Stimulated activated CD4-positive, alpha-beta T cell treated with anti-CD3 and anti-CD28 coated beads, Interleukin-4, amount 100 ng/mL, for 48 hours (primary cell): ENCODE measurements at places on chromosomes 11 and 22.

DNA sequence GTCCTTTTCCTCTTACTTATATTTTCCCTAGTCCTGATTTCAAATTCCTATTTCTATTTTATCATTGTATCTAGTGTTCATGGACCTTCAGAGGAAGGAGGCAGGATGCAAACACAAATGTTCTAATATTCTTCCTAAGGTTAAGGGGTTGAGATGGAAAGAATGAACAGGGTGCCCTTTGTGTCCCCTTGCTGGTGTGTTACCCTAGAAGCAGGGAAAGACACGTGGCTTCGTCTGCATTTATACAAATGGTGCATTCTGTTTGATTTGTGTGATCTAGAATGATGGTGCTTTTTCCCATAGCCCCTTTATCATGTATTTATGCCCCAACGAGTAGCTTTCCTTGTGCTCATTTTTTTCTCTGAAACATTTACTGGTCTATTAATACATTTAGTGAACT is 76.2 kb downstream of the PLEKHA7 start:
- DNase-seq, result no peak

GRCh38 chr22:22938672-22939587 is 51.3 kb downstream of the IGLL5 start:
- DNase-seq, result no peak

DNA sequence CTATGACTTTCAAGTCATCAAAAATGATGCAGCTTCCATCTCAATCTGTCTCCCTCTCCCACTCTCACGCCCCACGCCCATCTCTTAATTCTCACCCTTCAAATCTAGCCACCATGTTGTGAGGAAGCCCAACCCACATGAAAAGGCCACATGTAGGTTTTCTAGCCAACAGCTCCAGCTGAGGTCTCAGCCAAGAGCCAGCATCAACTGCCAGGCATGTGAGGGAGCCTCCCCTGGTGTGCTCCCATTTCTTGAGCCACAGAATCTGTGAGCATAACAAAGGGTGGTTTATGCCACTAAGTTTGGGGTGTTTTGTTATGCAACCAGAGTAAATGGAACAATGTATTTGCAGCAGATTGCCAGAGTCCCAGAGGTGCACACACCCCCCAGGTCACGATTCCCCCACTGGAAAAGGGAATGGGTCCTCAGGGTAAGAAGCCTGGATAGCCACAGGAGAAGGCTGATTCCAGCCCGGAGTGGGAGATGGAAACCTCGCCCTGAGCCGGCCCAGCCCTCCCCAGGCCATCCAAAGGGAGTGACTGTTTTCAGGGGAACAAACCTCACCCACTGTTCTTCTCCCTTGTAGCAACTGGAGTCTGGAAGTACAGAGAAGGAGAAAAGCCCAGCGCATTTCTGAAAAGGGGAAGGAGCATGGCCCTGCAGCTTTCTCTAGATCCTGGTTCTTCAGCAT is 20.0 kb upstream of the LINC01488 start:
- no peak for DNase-seq

GRCh38 chr11:28701760-28702449 is 593.7 kb downstream of the METTL15 start:
- no peak for DNase-seq

- no peak for DNase-seq
Measured at GRCh38 chr11:6992457-6993417, 27.4 kb downstream of the ZNF214 start.

- no peak for DNase-seq
Measured at GRCh38 chr11:72930008-72930407, 115.8 kb downstream of the ATG16L2 start.

GRCh38 chr11:6825231-6825744 is 20.2 kb upstream of the OR10A5 start:
- no peak for DNase-seq

DNA sequence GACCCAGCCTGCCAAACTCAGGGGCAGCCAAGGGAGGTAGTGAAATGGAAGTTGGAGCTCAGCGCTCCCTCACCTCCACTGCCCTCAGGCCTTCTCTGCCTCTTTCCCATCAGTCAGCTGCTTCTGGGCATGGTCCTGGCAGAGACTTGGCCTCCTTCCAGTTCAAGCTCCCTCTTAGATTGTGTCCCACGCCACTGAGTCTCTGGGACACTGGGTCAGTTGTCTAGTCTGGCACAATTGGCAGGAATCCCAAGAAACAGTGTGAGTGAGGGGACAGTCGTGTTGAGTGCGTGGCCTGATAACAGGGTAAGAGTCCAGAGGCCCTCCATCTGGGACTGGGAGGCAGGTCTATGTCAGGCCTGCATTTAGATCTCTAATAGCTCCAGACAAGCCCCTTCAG is 7.1 kb upstream of the SLC35E4 start:
- DNase-seq, result no peak

DNA sequence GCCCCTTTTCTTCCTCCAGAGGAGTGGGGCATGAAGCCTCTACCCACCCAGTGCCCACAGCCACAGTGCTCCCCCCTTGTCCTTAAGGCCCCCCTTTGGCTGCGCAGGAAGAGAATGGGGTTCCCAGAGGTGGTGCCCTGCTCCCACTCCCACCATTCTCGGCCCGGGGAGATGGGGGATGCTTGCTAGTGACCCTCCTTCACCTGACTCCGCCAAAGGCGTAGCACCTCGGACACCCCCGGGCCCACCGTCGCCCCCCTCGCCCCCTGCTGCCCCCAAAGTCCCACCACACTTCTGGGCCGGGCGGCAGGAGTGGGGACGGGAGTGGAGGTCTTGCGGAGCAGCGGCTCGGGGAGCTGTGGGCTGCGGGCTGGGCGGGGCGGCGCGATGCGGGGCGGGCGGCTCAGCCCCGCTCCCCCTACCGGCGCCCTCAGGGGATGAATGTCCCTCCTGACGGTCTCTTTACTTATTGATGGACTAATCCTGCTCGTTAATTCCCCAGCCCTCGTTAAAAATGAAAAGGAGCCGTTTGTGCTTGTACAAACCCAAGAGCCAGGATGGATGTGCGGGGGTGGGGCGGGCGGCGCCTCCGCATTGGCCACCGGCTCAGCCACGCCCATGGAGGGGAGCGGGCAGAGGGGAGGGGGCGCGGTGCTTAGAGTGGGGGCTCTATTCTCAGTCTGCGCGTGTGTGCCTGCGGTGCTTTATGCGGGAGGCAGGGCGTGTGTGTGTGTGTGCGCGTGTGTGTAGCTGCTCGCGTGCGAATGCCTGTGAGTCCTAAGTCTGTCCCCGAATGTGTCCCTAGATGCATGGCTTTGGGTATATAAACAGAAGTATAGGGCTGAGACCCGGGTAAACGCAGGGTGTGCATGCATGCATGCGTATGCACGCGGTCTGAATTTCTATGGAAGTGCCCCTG is 25.6 kb downstream of the SYT7 start:
- DNase-seq, result no peak

GRCh38 chr11:75797116-75797515 is 17.9 kb upstream of the UVRAG start:
- no peak for DNase-seq

GRCh38 chr11:17558025-17558780 is 11.1 kb downstream of the OTOG start:
- DNase-seq, result no peak

GRCh38 chr11:132217856-132218255 is 847.4 kb downstream of the NTM start:
- DNase-seq, result no peak

GRCh38 chr11:110085255-110085838 is 7.8 kb upstream of the ZC3H12C start:
- DNase-seq, result no peak

- no peak for DNase-seq
Measured at GRCh38 chr11:60879971-60880588, 12.7 kb downstream of the ZP1 start.

DNA sequence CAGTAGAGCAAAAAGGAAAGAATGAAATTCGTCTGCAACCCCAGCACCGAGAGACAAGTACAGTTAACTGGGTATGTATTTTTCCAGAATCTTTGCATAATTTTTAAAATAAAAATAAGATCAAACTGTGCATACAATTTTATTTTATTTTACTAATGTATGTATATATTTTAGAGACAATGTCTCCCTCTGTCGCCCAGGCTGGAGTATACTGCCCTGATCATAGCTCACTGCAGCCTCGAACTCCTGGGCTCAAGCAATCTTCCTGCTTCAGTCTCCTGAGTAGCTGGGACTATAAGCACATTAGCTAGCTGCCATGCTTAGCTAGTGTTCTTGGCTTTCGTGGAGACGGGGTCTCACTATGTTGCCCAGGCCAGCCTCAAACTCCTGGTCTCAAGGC is 18.8 kb upstream of the DRD2 start:
- no peak for DNase-seq

- peak; percentile 51 for DNase-seq
Measured at GRCh38 chr11:120303004-120303637, 22.0 kb upstream of the TLCD5 start.

GRCh38 chr11:108511851-108512474 is 13.8 kb upstream of the POGLUT3 start:
- DNase-seq, result no peak

DNA sequence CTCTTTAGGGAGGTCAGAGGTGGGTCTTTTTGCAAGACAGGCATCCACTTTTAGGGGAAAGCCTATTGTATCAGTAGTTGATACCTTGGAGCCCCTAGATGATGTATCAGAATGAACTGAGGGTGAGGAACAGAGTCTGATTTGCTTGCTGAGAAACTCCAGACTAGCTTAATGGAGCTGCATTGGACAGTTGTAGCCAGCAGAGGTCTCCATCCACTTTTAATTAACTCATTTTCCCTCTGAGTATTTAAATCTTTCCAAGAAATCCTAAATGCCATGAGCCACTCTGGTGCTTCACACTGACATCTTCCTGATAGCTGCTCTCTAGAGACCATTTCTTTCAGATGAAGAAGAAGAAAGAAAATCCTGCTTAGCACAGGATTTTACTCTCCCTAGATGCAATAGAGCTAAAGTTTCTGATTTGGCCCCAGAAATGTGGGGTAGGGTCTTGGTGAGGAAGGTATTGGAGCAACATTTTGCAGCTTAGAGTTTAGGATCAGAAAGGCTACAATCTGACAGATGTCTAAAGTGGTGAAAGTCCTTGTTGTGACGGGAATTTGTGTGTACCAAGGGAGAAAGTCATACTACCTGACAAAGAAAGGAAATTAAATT is 38.0 kb downstream of the EXT2 start:
- no peak for DNase-seq

DNA sequence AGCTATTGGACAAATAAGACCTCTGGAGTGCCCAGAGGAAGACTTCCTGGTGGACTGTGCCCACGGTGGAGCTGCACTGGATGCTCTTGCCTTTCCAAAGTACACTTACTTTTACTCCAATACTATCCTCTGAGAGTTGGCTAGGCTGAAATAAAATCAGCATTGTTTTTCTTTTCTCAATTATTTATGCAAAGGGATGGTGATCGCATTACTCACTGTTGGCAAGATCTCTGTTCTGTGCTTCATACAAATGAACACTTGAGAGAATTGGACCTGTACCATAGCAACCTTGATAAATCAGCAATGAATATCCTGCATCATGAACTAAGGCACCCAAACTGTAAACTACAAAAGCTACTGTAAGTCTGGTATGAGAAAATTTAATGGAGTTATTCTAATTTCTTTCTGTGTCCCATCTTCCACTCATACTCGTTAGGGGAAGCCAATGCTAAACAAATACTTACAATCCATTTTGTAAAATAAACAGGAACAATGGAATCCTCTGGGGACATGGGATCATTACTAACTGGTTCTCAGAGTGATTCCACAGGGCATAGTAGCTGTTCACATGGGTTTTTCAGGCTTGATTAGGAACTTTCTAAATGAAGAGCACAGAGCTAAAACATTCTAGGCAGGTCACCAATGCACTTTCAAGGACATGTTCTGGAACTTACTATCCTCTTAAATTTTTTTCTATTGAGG is 26.3 kb downstream of the NLRP14 start:
- no peak for DNase-seq

GRCh38 chr11:57205041-57205641 is 23.4 kb downstream of the LRRC55 start:
- DNase-seq, result no peak

GRCh38 chr11:27874998-27875830 is 175.0 kb upstream of the BDNF start:
- no peak for DNase-seq

- no peak for DNase-seq
Measured at GRCh38 chr11:85132851-85133585, 494.1 kb downstream of the DLG2 start.

DNA sequence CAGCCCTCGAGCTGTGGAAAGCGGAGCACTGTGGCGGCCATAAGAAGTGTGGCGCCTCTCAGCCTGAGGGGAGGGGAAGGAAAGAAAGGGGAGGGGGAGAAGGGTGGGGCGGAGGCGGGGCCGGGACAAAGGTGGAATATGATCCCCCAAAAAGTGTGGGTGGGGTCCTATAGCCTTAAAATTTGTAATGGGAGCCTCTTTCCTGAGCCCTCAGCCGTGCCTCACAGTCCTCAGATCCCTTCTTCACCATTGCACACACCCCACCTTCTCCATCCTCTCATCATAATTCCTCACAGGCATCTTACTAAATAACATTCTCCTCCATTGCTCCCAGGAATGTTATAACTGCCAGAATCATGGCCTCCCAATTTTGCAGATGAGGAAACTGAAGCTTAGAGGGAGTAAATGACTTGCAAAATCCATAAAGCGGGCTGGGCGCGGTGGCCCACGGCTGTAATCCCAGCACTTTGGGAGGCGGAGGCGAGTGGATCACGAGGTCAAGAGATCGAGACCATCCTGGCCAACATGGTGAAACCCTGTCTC is 600 bp upstream of the RAB6A start:
- no peak for DNase-seq

DNA sequence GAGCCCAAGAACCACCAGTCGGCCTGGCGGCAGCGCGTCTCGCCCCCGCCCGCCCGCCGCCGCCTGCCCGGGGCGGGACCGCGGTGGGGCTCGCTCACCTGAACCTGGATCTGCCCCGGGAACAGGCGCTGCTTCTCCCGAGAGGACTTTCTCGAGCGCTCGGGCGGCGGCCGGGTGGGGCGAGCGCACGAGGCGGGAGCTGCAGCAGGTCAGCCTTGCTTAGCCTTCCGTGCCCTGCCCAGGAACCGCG is 133 bp downstream of the MYH9 start:
- no peak for DNase-seq

DNA sequence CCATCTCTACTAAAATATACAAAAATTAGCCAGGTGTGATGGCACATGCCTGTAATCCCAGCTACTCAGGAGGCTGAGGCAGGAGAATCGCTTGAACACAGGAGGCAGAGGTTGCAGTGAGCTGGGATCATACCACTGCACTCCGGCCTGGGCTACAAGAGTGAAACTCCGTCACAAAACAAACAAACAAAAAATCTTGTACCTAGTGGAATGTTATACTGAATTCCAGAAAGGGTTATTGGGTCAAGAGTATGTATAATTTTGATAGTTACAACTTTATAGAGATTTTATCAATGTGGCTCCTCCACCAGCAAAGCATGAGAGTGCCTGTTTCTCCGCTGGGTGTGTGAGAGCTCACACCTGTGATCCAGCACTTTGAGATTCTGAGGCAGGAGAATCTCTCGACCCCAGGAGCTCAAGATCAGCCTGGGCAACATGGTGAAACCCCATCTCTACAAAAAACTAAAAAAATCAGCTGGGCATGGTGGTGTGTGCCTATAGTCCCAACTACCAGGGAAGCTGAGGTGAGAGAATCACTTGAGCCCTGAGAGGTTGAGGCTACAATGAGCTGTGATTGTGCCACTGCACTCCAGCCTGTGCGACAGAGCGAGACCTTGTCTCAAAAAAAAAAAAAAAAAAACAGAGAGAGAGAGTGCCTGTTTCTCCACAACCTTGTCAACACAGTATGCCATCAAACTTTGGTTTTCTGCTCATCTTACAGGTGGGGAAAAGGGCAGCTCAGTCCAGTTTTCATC is 12.7 kb upstream of the FOLR1 start:
- no peak for DNase-seq
